Esophagus squamous epithelium (tissue), 5 donors: ENCODE measurements at places on chromosomes 16 and 17. TPM values are rescaled to one million over a fixed set of nuclear protein-coding genes. Genes with fewer than 3 reads are reported as not detected.

DNA sequence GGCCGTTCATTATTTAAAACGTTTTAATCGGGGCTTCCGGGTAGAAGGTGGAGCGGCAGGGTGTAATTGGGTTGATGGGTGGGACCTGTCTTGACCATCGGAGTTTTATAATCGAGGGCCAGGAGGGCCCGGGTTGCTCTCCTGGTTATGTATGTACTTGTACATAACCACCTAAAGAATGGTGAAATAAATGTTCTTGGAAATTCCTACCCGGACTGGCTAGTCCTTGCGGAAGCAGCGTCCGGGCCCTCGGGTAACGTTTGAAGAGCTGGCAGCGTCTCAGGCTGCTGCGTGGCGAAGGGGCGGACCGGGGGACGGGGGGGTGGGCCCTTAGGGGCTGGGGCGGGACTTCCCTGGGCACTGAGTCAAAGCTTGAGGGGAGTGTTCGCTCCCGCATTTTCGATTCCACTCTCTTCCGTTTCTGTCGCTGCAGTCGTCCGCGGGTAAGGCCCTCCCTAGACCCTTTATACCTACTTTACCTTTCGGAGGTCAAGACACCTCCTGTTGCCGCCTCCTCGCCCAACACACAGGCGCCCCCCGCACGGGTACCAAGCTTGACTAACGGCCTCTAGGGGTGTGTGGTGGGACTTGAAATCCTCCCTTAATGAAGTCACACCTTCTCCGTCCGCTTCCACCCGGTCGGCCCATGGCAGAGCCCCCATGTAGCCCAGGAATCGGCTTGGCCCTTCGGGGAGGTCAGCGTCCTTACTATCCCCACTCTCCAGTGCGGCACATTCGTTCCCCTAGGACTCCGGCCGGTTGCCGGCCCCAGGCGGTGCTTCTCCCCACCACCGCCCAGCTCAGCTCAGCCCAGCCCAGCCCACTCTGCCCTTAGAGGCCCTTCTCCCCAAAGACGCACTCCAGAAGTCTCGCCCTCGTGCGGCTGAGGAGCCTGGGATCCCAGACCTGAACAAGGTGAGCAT is at the start of gene TMEM106A:
Gene TMEM106A (plus strand): TSS at position 396 of the 923 bp plus-strand sequence. CDS start 1,167 bp downstream, outside the sequence.
- peaks cover 53% of the 10 kb centered on the region for H3K36me3 ChIP-seq
- peak within 1 kb of the TSS; percentile 41 for H3K4me3 ChIP-seq
- peak within 1 kb of the TSS; percentile 87 for H3K27ac ChIP-seq
- no peaks in the 10 kb centered on the region for H3K27me3 ChIP-seq
- peaks cover 14% of the 10 kb centered on the region for H3K4me1 ChIP-seq

DNA sequence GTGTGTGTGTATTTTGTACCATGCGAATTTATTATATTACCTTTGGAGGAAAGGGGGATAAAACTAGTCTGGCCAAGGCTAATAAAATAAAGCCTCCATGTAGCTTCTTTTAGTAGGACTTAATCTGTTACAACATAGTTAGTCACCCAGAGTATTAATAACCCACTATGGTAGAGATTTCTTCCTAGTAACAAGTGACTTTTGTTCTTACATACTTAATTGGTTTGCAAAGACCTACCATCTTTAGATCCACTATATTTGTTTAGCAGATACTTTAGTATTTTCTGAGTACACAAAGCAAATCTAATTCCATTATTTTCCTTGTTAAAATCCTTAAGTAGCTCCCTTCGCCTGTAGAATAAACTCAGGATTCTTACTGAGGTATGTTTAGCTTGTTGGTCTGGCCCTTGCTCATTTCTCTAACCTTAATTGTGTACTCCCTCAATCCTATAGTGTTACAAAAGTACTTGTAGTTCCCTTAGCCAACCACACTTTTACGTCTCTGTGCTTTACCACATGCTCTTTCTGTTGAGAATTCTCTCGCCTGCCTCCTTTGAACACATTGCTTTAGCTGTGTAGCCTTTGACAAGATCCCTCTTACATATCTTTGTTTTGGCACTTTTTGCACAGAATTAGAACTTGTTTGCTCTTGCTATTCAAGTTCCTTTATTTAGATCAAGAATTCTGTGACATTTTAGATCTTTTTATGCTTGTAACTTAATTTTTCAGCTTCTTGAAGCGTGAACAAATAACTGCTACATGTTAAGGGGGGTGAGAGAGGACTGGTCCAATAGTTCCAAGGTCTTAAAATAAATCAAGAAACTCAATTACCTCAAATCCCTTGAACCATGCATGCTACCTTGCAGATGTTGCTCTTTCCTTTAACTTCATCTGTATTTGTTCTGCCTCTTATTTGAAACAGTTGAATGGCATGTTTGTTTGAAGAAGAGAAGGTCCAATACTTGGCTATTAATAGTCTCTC is 23.8 kb downstream of the CLTC start:
- H3K4me1 ChIP-seq = peaks cover 48% of the 10 kb centered on the region
- no peak for DNase-seq
- no peaks in the 10 kb centered on the region for H3K27me3 ChIP-seq
- H3K4me3 ChIP-seq = no peak overlapping the region

Gene KRTAP9-1
- total RNA-seq = not detected

DNA sequence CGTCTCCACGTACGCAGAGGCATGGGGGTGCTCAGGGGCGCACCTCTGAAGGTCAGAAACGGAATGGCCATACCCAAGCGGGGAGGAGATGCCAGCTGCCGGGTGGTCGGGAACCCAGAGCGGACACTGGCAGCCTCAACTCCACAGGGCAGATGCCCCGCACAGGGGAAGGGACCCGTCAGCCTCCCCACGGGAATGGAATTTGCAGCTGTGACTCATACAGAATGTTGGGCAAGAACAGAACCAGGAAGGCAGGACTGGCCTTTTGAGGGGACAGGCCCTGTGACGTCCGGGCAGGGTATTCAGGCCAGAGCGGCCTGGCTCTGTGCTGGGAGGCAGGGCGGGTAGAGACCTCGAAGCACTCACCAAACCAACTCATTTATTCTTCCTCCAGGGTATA is 7.5 kb downstream of the TK1 start:
- no peak for DNase-seq
- H3K36me3 ChIP-seq = no peaks in the 10 kb centered on the region
- peaks cover 23% of the 10 kb centered on the region for H3K4me1 ChIP-seq
- H3K4me3 ChIP-seq = no peak overlapping the region
- H3K27me3 ChIP-seq = no peaks in the 10 kb centered on the region

Gene CD300LG
- total RNA-seq = 1.5 TPM

DNA sequence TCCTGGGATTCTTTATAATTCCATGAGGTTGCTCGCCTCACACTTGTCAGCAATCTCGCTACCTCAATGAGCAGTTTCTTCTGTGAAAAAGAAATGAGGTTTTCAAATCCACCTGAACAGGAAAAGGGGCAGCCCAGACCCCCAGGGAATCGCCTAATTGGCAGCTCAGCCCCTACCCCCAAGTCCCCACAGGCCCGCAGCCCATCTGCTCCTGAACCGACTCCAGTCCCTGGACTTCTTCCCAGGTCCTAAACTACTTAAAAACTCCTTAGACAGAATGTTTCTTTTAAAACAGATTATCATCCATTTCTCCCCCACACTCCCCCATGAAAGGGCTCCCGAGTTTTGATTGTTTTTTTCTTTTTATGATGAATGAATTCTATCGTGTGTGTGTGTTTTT is 89.8 kb downstream of the PMP22 start:
- no peak overlapping the region for H3K4me3 ChIP-seq
- no peak for DNase-seq
- peaks cover 4% of the 10 kb centered on the region for H3K27me3 ChIP-seq
- no peaks in the 10 kb centered on the region for H3K36me3 ChIP-seq
- H3K27ac ChIP-seq = no peak overlapping the region

Gene CSH1
- total RNA-seq = not detected

Gene RAB26
- 4.2 TPM for total RNA-seq

Gene KCNJ2
- total RNA-seq = 13.5 TPM

Gene BRICD5
- 1.1 TPM for total RNA-seq

DNA sequence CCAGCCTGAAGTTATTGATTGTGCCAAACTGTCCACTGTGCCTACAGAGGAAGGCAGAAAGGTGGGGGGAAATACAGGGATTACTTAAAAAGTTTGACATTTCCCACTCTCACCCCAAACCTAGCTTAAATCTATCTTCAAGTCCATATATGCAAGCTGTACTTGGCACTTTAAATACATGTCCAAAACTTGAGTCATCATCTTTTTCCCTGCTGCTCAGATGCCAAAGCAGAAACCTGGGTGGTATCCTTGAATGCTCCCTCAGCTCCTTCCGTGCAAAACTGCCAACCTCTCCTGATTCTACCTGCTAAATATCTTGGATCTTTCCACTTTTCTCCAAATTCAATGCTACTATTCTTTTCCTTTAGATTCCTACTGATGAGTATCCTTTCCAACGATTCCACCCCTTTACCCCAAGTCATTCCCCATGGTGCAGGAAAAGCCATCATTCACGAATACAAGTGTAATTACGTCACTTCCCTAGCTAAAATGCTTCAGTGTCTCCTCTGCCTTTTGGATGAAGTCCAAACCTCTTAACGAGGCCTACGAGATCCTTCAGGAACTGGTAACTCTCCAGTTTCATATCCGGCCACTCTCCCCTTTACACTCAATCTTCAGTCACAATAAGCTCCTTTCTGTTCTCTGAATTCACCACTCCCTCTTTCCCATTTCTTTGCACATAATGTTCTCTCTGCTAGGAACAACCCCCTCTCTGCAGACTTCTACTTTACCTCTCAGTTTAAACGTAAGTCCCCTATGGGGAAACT is 9.3 kb downstream of the BECN1 start:
- H3K4me3 ChIP-seq = no peak overlapping the region
- H3K27me3 ChIP-seq = no peaks in the 10 kb centered on the region
- DNase-seq = no peak
- H3K27ac ChIP-seq = no peak overlapping the region
- peaks cover 18% of the 10 kb centered on the region for H3K36me3 ChIP-seq

DNA sequence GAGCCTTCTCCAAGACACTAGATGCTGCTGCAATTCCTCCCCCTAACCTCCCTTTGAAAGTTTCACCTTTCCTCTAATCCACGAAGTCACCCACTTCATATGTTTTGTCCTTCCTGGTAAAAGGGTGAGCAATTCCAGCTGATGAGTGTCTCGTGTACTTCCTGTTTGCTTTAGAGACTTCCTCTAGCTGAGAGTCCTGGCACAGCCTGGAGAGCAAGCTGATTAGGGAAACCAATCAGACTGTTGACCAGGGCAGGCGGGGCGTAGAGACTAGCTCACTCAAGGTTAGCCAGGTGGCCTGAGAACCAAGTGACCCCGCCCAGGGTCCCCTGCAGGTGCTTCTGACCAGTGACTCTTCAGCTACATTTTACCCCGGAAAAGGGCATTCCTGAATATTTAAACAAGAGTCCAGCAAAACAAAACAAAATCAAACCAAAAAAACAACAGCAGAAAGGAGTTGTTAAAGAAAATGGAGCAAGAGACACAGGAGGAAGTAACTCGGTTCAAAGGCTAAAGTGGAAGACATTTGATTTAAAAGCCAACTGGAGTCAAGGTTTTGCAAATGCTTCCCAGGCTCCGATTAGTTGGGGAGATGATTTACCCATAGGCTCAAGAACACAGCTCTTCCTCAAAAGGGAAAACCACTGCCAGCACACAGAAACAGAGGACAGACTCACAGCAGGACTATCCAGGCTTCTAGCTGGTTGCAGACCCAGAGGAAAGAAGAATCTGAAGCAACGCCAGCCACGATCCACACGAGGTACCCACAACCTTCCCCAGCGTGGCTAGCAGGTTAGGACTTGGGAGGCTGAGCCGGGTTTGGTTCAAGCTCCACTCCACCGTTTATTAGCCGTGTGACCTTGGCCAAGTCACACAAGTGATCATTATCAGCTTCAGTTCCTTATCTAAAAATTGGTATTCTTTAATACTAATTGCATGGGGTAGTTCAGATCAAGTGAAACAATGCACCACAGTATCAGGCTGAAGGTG is 13.4 kb downstream of the HSPB9 start:
- no peaks in the 10 kb centered on the region for H3K27me3 ChIP-seq
- H3K4me1 ChIP-seq = peaks cover 86% of the 10 kb centered on the region
- no peak for DNase-seq
- H3K27ac ChIP-seq = peak overlapping the region; percentile 56

Gene CACNA1H
- 5.8 TPM for total RNA-seq

GRCh38 chr17:55117164-55117563 is 147.6 kb upstream of the HLF start:
- no peaks in the 10 kb centered on the region for H3K4me1 ChIP-seq
- H3K27ac ChIP-seq = no peak overlapping the region
- no peak overlapping the region for H3K4me3 ChIP-seq
- no peaks in the 10 kb centered on the region for H3K36me3 ChIP-seq

Gene PRSS33
- not detected for total RNA-seq

- H3K4me1 ChIP-seq = no peaks in the 10 kb centered on the region
- DNase-seq = no peak
- H3K27ac ChIP-seq = no peak overlapping the region
Observed at GRCh38 chr17:33686171-33686570, 393.1 kb upstream of the ASIC2 start.

- H3K4me1 ChIP-seq = peaks cover 94% of the 10 kb centered on the region
- peak overlapping the region; percentile 15 for H3K27ac ChIP-seq
- H3K36me3 ChIP-seq = peaks cover 8% of the 10 kb centered on the region
- no peaks in the 10 kb centered on the region for H3K27me3 ChIP-seq
Observed at GRCh38 chr16:58121132-58121531, 8.0 kb downstream of the CFAP20 start.

DNA sequence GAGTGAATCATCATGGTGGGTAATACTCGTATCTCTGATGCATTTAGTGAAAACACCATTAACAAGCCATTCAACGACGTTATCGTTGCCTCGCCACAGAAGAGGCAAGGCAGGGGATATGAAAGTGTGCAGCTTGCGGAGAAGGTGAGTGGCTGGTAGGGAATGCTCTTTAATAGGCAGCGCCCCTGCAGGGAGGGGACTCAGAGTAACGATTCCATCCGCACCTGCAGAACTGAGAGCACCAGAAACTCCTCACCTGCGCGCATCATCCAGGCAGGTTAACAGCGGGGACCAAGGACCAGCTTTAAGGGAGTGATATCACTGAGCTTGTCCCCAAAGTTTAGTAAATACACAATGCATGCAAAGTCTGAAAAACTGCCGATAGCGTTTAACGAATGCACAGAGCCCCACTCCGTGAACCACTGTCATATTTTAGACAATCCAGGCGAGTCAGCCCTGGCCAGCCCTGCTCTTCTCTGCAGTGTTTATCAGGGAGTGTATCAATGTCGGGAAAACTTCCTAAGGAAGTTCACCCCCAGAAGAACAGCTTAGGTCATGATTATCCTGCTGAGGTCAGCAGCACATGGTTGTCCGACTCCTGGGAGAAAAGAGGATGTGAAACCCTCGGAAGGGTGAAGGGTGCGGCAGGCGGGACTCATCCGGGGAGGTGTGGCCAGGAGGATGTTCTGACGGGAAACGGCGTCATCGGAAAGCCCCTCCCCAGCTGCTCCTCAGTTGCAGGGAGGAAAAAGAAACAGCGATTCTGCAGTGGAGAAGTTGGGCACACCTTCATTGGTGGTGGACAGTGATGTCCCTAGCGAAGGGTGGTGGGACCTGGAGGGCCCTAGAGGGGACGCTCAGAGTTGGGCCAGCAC is 68.5 kb upstream of the DNAH17 start:
- H3K4me3 ChIP-seq = no peak overlapping the region
- H3K4me1 ChIP-seq = no peaks in the 10 kb centered on the region
- peak overlapping the region; percentile 64 for H3K27ac ChIP-seq
- peak; percentile 47 for DNase-seq
- no peaks in the 10 kb centered on the region for H3K36me3 ChIP-seq
- no peaks in the 10 kb centered on the region for H3K27me3 ChIP-seq

GRCh38 chr16:52051414-52052172 is 495.4 kb downstream of the TOX3 start:
- no peak for DNase-seq
- H3K4me1 ChIP-seq = no peaks in the 10 kb centered on the region
- H3K36me3 ChIP-seq = no peaks in the 10 kb centered on the region
- H3K4me3 ChIP-seq = no peak overlapping the region
- no peaks in the 10 kb centered on the region for H3K27me3 ChIP-seq
- H3K27ac ChIP-seq = no peak overlapping the region

GRCh38 chr16:50664270-50664669 is 16.8 kb downstream of the SNX20 start:
- no peak overlapping the region for H3K27ac ChIP-seq
- no peak overlapping the region for H3K4me3 ChIP-seq
- no peak for DNase-seq
- H3K4me1 ChIP-seq = peaks cover 4% of the 10 kb centered on the region
- H3K36me3 ChIP-seq = no peaks in the 10 kb centered on the region
